Right cardiac atrium (tissue), 5 donors: ENCODE measurements at places on chromosomes 16 and 17. TPM values are rescaled to one million over a fixed set of nuclear protein-coding genes. Genes with fewer than 3 reads are reported as not detected.

DNA sequence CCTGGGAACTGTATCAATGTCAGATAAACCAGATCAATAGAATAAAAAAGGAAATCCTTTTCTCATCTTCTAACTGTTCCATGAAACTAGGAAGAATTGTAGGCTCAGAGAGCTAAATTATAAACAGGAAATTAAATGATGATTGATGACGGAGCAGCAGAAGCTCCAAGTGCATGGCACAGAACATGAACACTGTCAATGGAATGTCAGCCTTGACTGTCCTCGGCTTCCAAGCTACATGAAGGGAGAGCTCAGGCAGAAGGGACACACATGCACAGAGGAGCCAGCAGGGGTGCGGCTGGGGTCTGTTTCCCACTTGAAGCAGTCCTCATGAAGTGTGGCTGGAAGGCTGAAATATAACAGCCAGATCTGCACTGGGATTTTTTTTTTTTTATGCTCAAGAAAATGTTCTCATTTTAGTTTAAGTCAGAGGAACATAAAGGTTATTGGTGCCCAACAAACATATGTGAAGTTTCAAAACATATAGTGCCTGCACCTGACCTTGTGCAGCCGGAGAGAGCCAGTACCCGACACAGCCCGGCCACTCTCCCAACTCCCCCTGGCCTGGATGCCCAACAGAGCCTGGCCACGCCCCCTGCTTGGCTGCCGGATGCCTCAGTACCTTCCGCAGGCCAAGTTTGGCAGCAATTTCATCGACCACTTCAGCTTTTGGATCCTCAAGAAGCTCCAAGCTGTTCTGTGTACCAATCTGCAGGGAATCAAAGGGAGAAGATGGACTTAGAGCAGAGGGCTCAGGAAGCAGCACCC, 37.0 kb downstream of the NPLOC4 start:
- DNase-seq, result no peak

- DNase-seq, result peak; percentile 7
Measured at GRCh38 chr16:28081391-28081968, 18.0 kb upstream of the GSG1L start.

GRCh38 chr16:52364500-52364899, 182.4 kb downstream of the TOX3 start:
- no peak for DNase-seq

The C17orf100 gene
- 0.72 TPM for total RNA-seq

The FOXJ1 gene
- not detected for total RNA-seq

The SLC46A1 gene
- total RNA-seq, result 8.1 TPM
